ENCODE measurements at places on chromosomes 1 and 21.

DNA sequence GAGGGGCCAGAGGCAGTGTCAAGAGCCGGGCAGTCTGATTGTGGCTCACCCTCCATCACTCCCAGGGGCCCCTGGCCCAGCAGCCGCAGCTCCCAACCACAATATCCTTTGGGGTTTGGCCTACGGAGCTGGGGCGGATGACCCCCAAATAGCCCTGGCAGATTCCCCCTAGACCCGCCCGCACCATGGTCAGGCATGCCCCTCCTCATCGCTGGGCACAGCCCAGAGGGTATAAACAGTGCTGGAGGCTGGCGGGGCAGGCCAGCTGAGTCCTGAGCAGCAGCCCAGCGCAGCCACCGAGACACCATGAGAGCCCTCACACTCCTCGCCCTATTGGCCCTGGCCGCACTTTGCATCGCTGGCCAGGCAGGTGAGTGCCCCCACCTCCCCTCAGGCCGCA lies at the start of gene BGLAP:
Gene BGLAP, plus strand, starts transcription at position 259 of the 400 bp plus-strand sequence. Its CDS starts 48 bp downstream, at position 307.
- no peak for DNase-seq

- DNase-seq: no peak
Measured at GRCh38 chr1:151994956-151995355, 1.3 kb upstream of the S100A10 start.

- no peak for DNase-seq
Measured at GRCh38 chr1:32063261-32063681, 9.5 kb upstream of the TMEM39B start.

GRCh38 chr1:89129911-89130310 lies 4.0 kb upstream of the GBP2 start:
- no peak for DNase-seq

Measured in stimulated activated CD4-positive, alpha-beta T cell treated with anti-CD3 and anti-CD28 coated beads, Interleukin-4, amount 100 ng/mL, for 24 hours (primary cell).